ENCODE measurements at places on chromosomes 6 and 20. TPM values are rescaled to one million over a fixed set of nuclear protein-coding genes. Genes with fewer than 3 reads are reported as not detected.

DNA sequence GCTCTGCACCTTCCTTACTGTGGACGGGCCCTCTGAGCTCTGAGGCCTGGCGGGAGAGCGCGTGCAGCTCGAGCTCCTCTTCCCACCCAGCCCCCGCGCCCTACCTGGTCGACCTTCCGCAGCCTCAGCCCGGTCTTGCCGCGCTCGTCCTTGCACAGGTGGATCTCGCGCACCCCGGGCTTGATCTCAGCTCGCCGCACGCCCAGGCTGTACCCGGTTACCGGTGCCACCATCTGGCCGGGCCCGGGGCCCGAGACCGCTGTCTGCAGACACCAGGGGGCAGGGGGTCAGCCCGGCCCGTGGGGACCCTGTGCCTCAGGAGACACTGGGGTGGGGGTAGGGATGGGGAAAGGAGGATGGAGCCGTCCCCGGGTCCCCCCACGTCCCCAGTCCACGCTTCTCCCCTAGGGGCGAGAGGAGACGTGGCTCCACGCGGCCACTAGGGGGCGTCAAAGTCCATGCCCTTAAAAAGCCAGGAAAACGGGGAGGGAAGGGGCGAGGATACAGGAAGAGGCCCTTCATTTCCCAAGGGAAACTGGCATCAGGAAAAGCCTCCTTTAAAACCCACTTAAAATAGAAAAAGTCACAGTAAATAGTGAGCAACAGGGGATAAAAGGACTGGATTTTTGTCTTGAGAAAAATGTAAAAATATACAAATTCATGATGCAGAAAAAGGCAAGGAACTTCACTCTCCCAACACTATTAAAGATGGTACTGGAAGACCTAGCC is 15.5 kb downstream of the SDCBP2 start:
- H3K4me1 ChIP-seq, result peaks cover 14% of the 10 kb centered on the region
- H3K4me3 ChIP-seq, result no peak overlapping the region
- H3K27ac ChIP-seq, result no peak overlapping the region
- no peaks in the 10 kb centered on the region for H3K27me3 ChIP-seq
- no peaks in the 10 kb centered on the region for H3K36me3 ChIP-seq
- peak; percentile 84 for ATAC-seq

GRCh38 chr6:70666706-70667105 is 977 bp upstream of the SMAP1 start:
- no peak overlapping the region for H3K4me3 ChIP-seq
- peaks cover 36% of the 10 kb centered on the region for H3K4me1 ChIP-seq
- no peaks in the 10 kb centered on the region for H3K36me3 ChIP-seq
- no peak for ATAC-seq

DNA sequence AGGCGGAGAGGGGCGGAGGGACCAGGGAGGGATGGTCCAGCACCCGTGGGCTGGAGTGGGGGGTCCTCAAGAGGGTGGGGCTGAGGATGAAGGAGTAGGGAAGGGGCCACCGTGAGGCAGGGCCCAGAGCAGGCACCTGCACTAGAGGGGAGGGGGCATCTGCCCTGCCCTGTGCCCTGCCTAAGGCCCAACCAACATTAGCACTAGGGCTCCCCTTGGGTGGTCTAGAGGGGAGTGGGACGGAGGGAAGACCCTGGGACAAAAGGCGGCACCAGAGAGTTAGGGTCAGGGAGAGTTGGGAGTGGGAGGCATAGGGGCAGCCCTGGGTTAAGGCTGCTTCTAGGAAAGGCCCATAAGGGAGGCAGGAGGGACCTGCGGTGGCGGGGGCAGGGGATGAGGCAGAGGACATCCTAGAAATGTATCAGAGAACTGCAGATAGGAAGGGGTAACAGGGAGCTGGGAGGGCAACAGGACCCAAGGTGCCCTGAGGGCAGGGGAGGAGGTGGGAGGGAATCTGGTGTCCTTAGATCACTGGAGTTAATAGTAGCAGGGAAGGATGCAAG is 24.5 kb downstream of the HLA-F start:
- peak overlapping the region; percentile 48 for H3K4me3 ChIP-seq
- no peaks in the 10 kb centered on the region for H3K36me3 ChIP-seq
- H3K4me1 ChIP-seq, result no peaks in the 10 kb centered on the region
- H3K27me3 ChIP-seq, result no peaks in the 10 kb centered on the region
- H3K27ac ChIP-seq, result peak overlapping the region; percentile 84

Gene MYLIP
- 69.0 TPM for total RNA-seq
